ENCODE measurements at places on chromosomes 7 and 10.

GRCh38 chr10:129911451-129912165 is 52.5 kb downstream of the EBF3 start:
- no peak for DNase-seq

DNA sequence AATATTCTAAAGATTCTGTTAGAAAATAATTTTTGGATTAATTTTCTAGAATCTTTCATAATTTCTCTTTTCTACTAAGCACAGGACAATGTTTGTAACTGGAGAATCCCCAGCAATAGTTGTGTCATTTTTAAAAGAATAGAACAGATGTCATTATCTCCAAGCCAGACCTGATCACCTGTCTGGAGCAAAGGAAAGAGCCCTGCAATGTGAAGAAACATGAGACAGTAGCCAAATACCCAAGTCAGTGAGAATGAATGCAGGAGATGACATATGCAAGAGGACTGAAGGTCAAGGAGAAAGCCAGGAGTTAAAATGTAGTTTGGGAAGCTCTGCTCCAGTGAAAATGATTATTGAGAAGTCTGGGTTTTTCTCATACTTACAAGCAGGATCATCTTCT is 25.4 kb upstream of the ZNF138 start:
- no peak for DNase-seq

DNA sequence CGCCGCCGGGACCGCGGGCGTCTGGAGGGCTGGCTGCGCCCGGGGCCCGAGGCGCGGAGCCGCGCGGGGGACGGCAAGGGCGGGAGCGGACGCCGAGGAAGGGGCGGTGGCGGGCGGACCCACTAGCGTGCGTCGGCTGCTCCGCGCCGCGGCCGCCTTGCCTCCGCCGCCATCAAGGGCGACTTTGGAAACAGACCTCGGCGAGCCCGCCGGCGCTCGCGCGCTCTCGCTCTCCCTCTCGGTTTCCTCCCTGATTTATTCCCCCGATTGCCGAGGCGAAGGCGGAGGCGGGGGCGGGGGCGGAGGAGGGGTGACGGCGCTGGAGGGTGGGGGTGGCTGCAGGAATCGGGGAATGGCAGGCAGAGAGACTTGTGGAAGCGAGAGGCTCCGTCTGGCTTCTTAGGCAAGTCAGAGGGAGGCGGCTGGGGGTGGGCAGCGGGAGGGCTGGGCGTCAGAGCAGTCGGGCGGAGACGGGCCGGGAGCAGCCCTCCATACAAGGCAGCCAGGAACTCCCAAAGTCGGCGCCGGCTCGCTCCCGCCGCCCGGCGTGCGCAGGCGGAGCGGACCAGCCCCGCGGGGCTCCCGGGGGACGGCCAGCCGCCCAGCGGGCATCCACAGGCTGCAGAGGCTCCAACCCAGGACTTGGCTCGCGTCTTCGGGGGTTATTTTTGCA is at the start of gene CACNA2D1:
CACNA2D1 (minus strand) TSS at position 231 of the 673 bp plus-strand sequence.
- DNase-seq, result no peak

DNA sequence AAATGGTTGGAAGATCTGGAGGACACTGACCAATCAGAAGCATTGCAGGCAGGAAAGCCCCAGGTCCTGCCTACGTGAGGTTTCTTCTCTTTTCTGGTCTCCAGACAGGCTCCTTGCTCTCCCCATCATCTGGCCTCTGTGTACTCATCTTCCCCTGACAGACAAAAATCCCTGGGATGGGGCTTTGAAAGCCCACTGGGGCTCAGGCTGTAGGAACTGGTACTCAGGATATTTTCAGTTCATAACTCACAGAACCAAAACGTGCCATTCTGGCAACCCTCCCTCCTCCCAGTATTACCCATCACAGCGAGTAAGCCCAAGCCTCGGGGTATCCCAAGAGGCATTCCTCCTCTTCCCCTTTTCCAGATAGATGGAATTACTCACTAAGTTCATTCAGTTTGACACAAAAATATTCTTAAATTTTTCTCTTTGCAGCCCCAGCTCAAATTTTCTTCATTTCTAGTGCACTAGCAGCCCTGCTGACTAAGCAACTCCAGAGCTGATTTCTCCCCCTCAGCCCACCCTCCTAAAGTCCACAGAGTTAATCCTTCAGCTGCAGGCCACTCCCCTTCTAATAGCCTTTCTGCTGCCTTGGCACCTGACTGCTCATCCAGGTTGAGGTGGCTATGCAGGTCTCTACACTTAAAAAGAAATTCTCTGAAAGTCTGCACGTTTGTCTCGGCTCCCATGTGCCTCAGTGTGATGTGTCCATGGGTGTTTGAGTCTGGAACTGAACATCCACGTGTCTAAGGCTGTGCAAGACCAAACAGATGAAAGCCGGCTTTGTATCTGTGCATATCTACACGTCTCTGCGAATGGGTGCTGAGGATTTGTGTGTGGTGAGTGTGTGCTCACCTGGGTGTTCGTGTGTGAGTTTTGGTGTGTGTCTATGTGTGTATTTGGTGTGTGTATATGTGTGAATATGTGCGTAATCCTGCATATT is 331.4 kb downstream of the CCSER2 start:
- no peak for DNase-seq

GRCh38 chr7:122068046-122068445 is 76.0 kb downstream of the AASS start:
- DNase-seq, result no peak

DNA sequence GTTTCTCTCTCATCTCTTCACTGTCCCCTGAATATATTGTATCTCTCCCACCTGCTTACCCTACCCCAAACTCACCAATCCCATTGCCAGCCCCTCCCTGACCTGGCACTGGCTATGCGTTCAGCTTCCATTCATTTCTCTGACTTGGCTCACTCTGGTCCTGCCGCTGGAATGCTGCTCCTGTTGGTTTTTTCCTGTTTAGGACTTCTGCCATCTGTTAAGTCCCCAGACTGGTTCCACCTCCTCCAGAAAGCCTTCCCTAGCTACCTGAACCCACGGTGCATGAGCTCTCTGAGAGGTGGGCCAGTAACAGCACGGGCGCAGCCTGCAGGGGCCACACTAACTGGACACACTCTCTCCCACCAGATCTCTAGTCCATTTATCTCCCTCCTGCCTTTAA is 80.2 kb downstream of the HIF1AN start:
- DNase-seq, result no peak

- DNase-seq, result no peak
Measured at GRCh38 chr10:73206385-73206784, 38.5 kb downstream of the FAM149B1 start.

DNA sequence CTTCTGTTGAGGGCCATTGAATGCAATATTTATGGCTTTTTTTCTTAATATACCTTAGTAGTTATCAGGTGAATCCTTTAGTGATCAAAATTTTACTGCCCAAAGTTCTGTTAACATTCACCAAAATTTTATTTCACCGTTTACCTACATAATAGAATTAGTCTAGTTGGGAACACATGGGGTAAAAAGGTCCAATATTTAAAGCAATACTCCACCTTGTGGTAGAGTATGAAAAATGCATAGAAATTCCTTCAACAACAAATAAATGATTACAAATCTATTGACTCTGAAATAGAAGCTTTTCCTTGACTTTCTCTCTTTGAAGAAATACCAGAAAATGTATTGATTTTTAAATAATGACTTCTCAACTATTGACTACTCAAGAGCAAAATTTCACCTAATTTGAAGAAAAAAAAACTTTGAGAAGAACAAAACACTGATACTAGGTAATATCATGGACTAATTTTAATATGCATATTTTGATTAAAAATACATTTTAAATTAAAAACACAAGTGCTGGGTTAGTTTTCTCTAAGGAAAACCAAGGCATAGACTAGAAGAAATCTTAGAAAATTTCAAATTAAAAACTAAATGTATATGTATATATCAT is 43.3 kb downstream of the POLR1F start:
- no peak for DNase-seq

DNA sequence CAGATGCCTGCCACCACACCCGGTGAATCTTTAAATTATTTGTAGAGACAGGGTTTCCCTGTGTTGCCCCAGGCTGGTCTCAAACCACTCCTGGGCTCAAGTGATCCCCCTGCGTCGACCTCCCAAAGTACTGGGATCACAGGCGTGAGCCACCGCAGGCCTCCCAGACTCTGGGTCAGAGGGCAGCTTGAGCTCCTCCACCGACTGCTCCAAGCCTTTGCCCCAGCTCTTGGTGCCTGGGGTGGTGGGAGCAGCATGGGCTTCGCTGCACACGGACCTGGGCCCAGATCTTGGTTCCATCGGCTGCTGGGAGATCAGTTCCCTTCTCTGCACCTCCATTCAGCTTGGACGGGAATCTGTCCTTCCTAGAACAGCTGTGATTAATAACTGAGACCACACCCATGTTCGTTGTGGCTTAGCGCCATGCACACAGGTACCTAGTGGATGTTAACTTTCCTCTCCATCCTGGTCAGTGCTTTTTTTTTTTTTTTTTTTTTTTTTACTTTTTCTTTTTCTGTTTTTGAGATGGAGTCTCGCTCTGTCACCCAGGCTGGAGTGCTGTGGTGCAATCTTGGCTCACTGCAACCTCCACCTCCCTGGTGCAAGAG is 125.3 kb downstream of the CUX1 start:
- DNase-seq, result no peak

GRCh38 chr10:25102147-25102822 is 72.5 kb upstream of the GPR158 start:
- DNase-seq, result no peak

DNA sequence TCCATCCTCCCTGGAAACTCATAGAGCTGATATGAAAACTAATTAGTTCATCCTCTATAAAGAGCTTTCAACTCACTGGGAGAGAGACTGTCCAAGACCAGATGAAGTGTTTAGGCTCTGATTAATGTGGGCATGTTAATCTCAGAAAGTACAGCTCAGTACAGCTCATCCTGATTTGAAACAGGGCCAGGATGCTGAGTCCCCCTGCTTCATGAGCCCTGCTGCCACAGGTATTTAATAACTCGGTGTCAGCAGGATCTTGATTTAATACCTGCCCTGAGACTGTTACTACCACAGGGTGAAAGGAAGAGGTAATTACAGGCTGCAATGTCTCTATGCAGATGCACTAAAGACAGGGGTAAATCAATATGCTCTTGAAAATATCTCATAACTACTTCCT is 10.8 kb downstream of the LMOD2 start:
- no peak for DNase-seq

DNA sequence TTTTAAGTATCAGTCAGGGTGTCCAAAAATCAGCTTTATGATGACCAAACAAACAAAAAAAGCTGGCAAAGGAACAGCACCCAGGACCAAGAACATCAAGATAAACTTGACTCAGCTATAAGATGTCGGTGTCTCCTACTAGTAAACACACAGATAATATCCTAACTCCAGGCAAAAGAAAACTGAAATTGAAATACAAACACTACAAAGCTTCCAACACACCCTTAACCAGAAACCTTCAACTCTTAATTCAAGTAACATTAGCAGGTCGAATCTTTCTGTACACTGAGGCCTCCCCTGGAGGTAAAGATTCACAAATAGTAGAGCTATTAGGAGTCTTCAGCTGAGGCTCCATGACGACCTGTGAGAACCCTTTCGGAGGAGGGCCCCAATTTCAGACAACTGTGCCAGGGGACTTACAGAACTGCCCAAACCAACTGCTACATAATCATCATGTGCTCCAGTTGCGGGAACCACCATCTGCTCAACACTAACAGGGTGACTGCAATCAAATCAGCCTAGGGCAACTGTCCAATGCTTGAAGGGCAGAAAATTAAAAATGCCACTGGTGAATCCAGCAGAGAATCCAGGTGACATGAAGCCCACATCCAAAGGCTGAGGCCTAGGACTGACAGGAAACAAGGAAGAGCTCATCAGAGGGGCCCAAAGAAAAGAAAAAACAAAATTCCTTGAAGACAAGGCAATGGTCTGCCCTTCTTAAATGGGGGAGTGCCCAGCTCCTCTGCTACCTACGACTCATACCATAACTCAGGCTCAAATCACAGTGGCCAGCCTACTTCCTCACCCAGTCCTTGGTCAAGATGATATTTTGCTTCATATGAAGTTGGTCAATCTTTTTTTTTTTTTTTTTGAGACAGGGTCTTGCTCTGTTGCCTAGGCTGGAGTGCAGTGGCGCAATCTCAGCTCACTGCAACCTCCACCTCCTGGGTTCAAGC is 20.0 kb downstream of the XPNPEP1 start:
- DNase-seq, result no peak

- no peak for DNase-seq
Measured at GRCh38 chr7:25520017-25520416, 291.7 kb upstream of the NPVF start.

DNA sequence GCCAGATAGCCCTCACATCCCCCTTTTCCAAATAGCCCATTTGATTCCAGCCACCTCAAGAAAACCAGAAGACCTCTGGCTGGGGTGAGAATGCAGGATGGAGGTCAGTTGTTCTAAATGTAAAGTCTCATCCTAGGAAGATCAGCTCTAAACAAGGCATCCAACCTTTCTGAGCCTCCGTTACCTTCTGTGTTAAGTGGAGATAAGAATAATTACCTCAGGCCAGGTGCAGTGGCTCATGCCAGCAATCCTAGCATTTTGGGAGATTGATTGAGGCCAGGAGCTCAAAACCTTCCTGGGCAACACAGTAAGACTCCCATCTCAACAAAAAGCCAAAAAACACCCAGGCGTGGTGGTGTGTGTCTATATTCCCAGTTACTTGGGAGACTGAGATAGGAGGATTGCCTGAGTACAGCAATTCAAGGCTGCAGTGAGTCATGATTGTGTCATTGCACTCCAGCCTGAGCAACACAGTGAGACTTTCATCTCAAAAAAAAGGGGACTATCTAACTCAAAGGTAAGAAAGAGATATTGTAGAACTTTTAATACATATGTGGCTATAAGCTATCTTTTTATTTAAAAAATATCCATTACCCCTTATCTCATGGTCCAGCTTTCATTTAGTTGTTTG is 43.5 kb downstream of the PRTFDC1 start:
- DNase-seq, result no peak

DNA sequence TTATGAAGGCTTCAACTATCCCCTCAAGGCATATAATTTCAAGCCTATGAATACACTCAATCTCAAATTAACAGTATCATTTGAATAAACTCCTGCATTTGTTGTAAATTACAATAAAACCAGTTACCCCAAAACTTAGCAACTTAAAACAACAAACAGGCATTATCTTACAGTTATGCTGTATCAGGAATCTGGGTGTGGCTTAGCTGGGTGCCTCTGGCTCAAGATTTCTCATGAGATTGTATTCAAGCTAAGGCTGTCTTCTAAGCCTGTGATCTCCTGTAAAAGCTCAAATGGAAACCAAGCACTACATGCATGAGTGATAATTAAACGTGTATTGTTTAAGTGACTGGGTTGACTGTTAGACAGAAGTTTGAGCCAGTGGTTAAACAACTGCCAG is 341.0 kb upstream of the PHF14 start:
- no peak for DNase-seq

- DNase-seq, result no peak
Measured at GRCh38 chr7:111145472-111145871, 54.5 kb downstream of the LRRN3 start.
